ENCODE measurements at places on chromosomes 13 and 19.

GRCh38 chr19:52022193-52022592, 6.0 kb downstream of the ZNF614 start:
- DNase-seq: no peak

GRCh38 chr19:29841209-29841558, 29.4 kb downstream of the CCNE1 start:
- no peak for DNase-seq

- no peak for DNase-seq
Observed at GRCh38 chr13:109968876-109969577, 182.6 kb upstream of the IRS2 start.

DNA sequence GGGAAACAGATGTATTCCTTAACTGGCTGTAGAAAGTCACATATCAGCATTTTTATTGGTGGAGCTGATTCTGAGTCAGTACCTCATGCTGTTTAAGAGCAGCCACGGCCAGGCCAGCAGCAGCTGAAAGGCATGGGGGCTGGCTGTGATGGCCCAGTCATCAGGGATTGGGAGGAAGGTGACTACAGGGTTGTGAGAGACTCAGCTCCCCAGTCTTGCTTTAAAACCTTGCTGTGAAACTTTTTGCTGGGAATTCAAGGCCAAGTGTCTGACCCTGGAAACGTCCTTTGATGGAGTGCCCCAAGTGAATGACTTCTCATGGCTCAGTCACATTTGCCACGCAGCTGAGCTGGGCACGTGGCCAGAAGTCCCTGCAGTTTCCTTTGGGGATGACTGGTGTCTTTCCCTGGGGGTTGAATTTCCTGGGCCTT, 39.1 kb upstream of the RNF113B start:
- DNase-seq: no peak

DNA sequence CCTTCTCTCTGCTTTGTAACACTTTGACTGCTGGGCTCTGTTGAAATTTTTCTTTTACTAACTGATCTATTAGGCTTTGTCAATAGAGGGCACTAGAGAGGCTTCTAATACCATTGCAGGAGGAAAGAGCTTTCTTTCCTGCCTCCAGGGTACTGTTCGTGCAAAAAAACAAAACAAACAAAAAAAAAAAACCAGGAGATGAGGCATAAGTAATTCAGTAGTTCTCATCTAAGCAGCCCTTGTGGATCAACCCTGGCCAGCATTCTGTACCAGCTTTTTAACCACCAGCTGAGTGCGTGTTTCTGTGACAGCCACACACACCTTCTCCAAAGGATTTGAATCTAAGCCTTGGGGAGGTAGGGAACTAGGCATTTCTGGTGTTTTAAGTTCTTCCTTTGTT, 1707.6 kb upstream of the SLC10A2 start:
- no peak for DNase-seq

- no peak for DNase-seq
Observed at GRCh38 chr19:51480590-51480989, 2.3 kb downstream of the CEACAM18 start.

DNA sequence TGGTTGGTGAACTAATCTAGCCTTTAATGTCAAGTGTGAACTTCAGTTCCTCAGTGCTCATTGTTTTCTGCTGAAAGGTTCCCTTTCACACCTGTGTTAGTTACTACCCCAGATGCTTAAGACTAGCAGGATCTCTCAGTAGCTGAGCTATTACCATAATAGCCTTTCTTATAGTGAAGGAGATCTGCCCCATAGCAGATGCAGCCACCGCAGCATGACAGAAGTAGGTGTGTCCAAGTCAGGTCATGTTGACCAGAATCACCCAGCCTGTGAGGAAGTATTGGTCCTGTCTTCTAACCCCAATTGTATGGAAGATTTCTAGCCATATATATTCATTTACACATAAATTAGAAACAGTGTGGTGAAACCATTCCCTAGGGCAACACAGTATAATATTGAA, 37.3 kb downstream of the ZAR1L start:
- no peak for DNase-seq

GRCh38 chr19:31970027-31970461, 375.4 kb upstream of the ZNF507 start:
- no peak for DNase-seq

DNA sequence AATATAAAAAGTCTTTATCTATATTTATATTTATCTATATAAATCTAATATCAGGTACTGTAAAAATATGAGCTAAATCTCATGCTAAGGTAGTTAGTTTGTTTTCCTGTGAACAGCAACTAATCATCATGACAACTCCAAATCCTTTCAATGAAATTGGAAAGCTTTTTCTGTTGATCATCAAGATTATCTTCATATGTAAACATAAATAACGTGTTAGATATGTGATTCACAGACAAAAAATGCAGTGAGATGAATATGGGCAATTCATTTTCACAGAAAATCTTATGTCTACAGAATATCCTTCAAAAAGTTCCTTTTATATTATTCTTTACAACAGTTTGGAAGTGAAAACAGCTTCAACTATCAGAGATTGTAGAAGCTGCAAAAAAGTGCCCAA, 41.7 kb upstream of the EEF1AKMT1 start:
- DNase-seq: no peak

DNA sequence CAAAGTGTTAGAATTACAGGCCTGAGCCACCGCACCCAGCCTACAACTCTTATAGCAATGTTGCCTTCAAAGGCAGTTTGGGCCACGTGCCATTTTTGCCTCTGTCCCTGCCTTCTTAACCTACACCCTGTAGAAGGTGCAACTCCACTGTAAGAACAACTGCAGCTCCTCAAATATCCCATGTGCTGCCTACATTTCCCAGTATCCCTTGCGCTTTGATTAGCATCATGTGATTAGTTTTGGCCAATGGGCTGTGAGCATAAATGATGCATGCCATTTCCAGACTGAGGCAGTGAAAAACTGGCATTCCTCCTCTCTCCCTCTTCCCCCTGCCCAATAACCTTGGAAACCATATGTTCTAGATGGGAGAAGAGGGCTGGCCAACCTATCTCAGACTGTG, 75.2 kb upstream of the MRI1 start:
- no peak for DNase-seq

GRCh38 chr13:111489301-111489700, 168.9 kb downstream of the TEX29 start:
- no peak for DNase-seq

GRCh38 chr13:52414963-52415362, 9.0 kb upstream of the THSD1 start:
- no peak for DNase-seq

- no peak for DNase-seq
Observed at GRCh38 chr19:42531313-42531712, 3.0 kb upstream of the CEACAM1 start.

DNA sequence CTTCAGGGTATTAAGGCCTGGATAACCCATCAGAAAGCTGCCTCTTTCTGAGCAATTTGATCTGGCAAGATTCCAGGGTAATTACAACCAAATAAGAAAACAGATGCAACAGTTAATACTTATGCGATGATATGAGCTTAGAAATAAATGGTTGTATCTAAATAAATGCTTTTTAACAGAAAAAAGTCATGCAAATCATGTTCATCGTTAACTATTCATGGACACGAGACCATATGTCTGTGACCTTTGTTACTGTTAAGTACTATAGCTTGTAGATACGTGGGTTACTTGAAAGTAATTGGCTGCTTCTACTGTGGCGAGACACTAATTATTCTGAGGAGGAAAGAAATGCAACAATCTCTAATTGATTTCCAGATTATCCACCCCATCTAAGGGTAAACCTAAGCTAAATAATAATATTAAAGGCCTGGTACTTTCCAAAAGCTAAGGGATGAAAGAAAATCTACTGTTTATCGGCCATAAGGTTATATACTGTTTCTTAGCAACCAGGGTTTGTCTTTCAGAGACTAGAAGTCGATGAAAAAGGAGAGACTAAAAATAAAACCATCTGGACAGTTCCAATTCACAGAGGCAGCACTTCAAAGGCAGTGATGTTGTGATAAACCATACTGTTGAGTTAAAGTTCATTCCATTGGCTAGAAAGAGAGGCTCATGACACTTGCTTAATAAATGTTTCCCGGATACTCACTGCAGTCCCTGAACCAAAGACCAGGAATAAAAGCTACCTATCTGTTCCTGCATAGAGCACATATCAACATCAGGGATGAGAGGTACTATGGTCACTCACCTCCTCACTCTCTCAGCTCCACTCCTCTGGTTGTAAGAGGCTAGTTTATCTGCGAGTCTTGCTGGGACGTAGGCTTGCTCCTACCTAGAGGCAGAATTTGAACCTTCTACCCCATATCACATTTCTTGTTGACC, 1.5 kb downstream of the EPSTI1 start:
- no peak for DNase-seq

DNA sequence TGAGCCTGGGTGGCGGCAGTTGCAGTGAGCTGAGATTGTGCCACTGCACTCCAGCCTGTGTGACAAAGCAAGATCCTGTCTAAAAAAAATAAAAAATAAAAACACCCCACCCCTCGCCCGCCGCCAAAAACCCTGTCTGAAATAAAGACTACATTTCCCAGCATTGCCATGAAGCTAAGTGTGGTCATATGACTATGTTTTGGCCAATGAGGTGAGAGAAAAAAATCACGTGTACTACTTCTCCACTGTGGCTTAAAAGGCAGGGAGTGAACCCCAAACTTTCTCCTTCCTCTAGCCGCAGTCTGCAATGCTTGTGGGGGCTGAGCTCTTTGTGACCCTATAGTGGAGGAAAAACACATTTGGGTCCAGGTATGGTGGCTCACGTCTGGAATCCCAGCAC, 54.9 kb downstream of the COLGALT1 start:
- DNase-seq: no peak

DNA sequence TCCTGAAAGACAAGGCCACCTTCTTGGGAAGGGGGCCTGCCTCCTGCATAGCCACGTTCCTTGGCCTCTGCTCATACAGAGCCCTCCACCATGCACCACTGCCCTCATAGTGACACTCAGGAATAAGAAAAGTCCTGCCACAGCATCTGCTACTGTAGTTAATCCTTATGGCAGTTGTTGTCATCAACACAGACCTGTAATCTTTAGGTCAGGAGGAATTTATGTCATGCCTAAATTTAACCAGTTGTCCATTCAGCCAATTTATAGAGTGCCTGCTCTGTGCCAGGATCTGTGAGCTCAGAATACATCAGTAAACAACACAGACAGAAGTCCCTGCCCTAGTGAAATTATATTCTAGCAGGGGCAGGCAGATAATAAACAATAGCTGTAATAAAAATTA, 44.4 kb downstream of the FAM124A start:
- DNase-seq: no peak

- no peak for DNase-seq
Observed at GRCh38 chr13:73754727-73755292, 379.4 kb downstream of the KLF12 start.

GRCh38 chr19:46367426-46367825, 20.5 kb downstream of the PPP5C start:
- DNase-seq: no peak

DNA sequence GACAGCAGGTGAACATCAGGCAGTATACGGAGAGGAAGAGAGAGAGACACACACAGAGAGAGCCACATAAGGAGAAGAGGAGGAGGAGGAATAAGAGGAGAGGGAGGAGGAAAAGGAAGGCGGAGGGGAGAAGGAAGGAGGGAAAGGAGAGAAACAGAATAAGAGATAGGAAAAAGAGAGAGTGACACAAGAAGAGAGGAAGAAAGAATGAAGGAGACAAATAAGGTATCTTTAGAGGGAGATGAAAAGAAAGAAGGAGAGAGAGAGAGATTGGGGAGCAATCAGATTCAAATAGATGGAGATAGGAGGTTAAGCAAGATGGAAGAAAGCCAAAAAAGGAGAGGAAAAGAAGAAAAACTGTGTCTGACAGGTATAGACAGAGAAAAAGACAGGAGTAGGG, 44.0 kb upstream of the CYP2B6 start:
- no peak for DNase-seq

GRCh38 chr19:30877661-30878113, 471.5 kb downstream of the TSHZ3 start:
- DNase-seq: no peak

DNA sequence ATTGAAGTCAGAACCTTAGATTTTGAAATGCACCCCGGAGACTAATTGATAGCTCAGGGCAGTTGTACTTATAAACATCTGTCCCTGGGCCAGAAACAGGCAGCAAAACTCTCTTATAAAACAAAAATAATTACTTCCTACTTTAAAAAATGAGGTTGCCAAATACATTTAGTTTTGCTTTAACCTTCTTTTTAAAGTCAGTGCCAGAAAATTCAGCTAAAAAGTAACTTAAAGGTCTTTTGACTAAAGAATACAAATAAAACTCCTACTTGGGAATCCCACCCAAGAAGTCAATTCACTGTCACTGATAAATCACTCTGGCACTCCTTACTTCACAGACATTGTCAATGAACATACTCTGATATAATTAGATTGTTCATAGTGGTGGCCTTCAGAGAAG, 60.7 kb downstream of the DOCK9 start:
- DNase-seq: no peak

GRCh38 chr19:6450166-6450565, 9.4 kb downstream of the SLC25A23 start:
- no peak for DNase-seq

GRCh38 chr13:59914556-59914955, 249.2 kb downstream of the DIAPH3 start:
- no peak for DNase-seq

DNA sequence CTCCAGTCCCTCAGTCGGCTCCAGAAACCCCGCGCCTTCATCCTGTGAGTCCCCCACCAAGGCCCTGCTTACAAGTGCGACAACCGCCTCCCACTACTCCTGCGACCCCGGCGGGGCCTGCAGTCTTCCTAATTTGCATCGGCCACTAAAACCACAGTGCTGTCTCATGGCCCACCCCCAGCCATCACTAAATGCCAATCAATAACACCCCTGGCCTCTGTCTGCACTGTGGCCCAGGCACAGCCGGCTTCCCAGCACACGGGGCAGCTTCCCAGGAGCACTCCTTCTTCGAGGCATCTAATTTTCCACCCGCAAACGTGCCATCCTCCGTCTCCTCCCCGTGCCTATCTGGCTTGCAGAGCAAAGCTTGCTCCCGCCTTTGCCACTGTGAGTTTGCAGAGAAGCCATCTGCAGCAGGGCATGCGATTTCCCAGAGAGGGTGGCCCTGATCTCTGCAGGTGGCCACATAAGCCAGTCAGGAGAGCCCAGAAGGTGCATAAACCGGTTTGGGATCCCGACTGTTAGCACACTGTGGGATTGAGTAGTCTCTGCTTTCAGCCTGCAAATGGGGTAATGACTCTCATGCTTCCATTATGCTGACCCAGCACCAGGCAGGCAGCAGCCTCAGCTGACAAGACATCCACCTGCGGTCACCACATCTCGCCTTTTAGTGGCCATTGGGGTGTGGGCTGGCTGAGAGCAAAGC, 34.0 kb upstream of the USE1 start:
- no peak for DNase-seq

Measured in NCI-H2081 treated with DMSO at 0.1 percent for 48 hours (cell line).